Esophagus muscularis mucosa (tissue), 4 donors: ENCODE measurements at places on chromosomes 4 and X. TPM values are rescaled to one million over a fixed set of nuclear protein-coding genes. Genes with fewer than 3 reads are reported as not detected.

Gene GPR119
- not detected for total RNA-seq

Gene TEX11
- not detected for total RNA-seq

GRCh38 chr4:89674876-89675459, 162.0 kb downstream of the SNCA start:
- no peak for DNase-seq
- no peak overlapping the region for H3K4me3 ChIP-seq
- H3K4me1 ChIP-seq = no peaks in the 10 kb centered on the region
- no peaks in the 10 kb centered on the region for H3K27me3 ChIP-seq
- no peak overlapping the region for H3K27ac ChIP-seq

Gene TBC1D9
- 21.2 TPM for total RNA-seq

GRCh38 chrX:16119353-16120220, 3.8 kb upstream of the GRPR start:
- peak overlapping the region; percentile 4 for H3K27ac ChIP-seq
- H3K36me3 ChIP-seq = no peaks in the 10 kb centered on the region
- H3K4me3 ChIP-seq = no peak overlapping the region
- H3K27me3 ChIP-seq = no peaks in the 10 kb centered on the region

Gene YY2
- 1.2 TPM for total RNA-seq

DNA sequence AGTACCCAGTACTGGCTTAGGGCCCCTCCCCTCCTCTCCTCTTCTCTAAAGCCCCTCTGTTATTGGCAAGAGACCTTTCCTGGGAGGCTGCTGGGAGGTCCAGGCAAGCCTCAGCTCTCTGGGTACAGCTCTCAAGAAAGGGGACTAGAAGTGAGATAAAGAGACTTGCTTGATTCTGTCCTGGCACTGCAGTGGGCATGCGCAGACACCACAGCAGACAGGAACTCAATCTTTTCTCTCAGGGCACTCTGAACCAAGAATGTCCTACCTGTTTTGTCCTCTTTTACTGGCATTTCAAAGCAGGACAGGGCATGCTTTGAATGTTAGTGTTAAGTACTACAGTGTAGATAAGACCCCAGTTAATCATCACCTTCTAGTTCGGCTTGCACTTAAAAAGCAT, 74.9 kb downstream of the NYX start:
- no peaks in the 10 kb centered on the region for H3K27me3 ChIP-seq
- DNase-seq = no peak
- no peak overlapping the region for H3K27ac ChIP-seq
- no peak overlapping the region for H3K4me3 ChIP-seq
- H3K4me1 ChIP-seq = no peaks in the 10 kb centered on the region

Gene ZMAT1
- total RNA-seq = 3.0 TPM

- no peaks in the 10 kb centered on the region for H3K36me3 ChIP-seq
- H3K27ac ChIP-seq = no peak overlapping the region
- H3K4me3 ChIP-seq = no peak overlapping the region
- no peak for DNase-seq
These were observed 12.4 kb downstream of the EPGN start for GRCh38 chr4:74320559-74321118.
